ENCODE measurements at places on chromosomes 3 and 15.

DNA sequence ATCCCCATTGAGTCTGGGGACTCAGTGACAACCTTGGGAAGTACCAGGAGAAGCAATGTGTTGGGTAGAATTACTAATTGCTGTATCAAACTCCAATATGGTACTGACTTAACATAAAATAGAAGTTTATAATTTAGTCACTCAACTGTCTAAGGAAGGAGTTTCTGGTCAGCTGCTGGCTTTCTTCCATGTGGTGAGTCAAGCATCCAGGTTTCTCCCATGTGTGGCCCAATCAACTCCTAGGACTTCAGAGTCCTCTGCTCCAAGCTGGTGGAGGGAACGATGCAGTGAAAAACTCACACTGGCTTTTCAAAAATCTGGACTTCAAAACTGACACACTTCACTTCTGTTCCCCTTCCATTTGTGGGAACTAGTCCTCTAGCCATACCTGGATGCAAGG lies 25.2 kb downstream of the WNT5A start:
- no peak for DNase-seq

DNA sequence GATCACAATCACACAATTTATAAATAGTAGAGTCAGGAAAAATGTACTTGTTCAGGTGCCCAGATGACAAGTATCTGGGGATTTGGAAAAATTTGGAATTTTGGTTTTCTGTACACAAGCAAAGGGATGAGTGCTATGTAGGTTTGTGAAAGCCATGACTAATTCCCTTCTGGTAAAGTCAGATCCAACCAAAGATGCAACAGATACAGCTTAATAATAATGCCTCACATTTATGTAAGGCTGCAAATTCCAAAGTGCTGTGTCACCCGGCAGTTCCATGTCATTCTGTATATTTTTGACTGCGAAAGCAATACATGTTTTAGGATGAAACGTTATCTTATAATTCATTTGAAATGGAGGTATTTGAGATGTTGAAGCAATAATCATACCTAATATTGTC lies 102.7 kb upstream of the AGBL1 start:
- DNase-seq = no peak

DNA sequence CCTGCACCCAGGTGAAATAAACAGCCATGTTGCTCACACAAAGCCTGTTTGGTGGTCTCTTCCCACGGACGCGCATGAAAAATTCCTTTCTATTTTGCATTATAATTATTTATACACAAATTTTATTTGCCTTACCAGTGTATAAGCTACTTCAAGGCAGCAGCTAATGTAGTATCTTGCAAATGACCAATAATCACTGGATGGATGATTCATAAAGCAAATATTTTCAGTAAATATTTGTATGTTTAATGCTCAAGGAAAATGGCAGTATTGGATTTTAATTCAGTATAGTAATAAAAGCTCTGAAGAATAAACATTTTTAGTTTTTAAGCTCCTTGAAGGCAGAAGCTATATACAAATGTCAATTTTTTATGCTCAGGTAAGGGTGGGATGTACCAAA lies 158.7 kb upstream of the NANOGP8 start:
- DNase-seq = no peak

- no peak for DNase-seq
These were observed 953.4 kb downstream of the ZPLD1 start for GRCh38 chr3:103388214-103388613.

GRCh38 chr3:113339616-113340244 lies 101.6 kb downstream of the CFAP44 start:
- no peak for DNase-seq

- no peak for DNase-seq
These were observed 26.0 kb upstream of the SEC62 start for GRCh38 chr3:169940470-169941181.

GRCh38 chr3:98584547-98584946 lies 8.9 kb downstream of the CPOX start:
- DNase-seq = peak; percentile 80

- DNase-seq = no peak
These were observed 25.1 kb downstream of the ALDH1L1 start for GRCh38 chr3:126155280-126155640.

- DNase-seq = no peak
These were observed 22.6 kb upstream of the TNFAIP8L3 start for GRCh38 chr15:51117270-51117669.
